Activated T-cell treated with anti-CD3 and anti-CD28 coated beads, Interleukin-2, amount 50 U/mL, for 72 hours (primary cell): ENCODE measurements at places on chromosomes 6 and 20.
A peak's percentile ranks its signal among the peaks of the same experiment; 100 is the strongest.

- DNase-seq, result peak; percentile 41
These were observed 66.6 kb upstream of the CTNNBL1 start for GRCh38 chr20:37627060-37627766.

GRCh38 chr6:45737331-45738056, 278.2 kb downstream of the CLIC5 start:
- peak; percentile 54 for DNase-seq

DNA sequence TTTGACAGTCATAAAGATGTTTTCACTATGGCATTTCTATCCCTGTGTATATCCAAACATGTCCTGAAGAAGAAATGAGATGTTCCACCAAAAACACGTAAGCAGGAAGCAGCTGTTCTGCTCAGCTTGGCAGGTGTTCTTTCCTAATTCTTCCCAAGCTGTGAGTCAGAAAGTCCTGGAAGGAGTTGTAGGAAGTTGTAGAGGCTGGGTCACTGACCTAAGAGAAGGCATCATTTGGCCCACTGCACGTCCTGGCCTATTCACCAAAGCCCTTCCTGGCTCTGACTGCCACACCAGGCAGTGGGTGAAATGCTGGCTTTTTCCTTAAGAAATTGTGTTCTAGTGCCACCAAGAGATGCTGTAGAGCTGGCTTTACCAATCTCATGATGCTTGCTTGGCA, 40.3 kb downstream of the STX11 start:
- DNase-seq, result no peak

DNA sequence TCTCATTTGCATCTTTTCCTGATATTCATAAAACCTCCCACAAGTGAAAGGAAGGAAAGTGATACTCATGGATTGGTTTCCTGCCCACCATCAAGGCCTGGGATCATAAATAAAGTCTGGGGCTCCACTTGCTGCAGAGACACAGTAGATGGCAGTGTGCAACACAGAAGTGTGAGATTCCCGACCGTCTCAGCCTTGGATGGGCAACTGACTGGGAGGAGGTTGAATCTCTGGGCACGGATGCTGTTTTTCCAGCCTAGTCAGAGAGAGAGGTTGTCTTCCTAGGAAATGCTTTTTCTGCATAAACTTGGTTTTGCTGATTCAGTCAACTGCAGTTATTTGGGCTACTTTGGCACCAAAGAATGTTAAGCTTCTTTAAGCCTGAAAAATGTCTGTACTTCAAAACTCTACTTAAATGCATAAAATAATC, 9.9 kb upstream of the RFPL4B start:
- DNase-seq, result no peak

DNA sequence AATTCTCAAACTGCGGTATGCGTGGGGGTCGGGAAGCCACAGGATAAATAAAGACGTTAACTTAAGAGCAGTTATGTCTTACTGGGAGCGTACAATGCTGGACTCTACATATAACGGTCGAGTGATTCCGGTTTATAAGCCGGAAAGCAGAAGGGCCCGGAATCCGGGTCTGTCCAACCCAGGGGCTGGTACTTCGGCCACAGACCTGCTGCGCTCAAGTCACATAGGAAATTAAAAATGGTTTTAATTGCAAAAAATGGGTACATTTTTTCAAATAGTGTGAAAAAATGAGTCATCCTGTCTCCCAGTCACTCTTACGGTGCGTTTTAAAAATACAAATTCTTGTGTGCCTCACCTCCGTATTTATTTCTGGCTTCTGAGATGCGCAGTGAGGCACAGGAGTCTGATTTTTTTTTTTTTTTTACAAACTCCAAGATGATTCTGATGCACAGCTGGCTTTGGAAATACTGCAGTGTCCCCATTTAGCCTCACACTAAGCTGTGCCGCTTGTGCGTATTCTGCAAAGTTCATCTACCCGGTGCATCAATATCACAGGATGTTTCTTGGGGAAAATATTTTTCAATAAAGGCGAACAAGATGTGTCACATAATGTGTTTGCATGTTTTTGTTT, 1.0 kb downstream of the PCIF1 start:
- DNase-seq, result no peak

- DNase-seq, result no peak
These were observed 92.7 kb downstream of the AGPAT4 start for GRCh38 chr6:161181121-161181520.

DNA sequence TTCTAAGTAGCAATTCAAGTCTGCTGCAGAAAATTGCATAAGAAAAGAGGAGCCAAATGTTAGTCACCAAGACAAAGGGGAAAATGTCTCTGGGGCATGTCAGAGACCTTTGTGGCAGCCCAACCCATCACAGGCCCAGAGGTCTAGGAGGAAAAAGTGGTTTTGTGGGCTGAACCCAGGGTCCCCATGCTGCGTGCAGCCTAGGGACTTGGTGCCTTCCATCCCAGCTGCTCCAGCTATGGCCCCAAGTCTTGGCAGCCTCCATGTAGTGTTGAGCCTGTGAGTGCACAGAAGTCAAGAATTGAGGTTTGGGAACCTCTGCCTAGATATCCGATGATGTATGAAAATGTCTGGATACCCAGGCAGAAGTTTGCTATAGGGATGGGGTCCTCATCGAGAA, 181.1 kb downstream of the ASCC3 start:
- DNase-seq, result no peak

DNA sequence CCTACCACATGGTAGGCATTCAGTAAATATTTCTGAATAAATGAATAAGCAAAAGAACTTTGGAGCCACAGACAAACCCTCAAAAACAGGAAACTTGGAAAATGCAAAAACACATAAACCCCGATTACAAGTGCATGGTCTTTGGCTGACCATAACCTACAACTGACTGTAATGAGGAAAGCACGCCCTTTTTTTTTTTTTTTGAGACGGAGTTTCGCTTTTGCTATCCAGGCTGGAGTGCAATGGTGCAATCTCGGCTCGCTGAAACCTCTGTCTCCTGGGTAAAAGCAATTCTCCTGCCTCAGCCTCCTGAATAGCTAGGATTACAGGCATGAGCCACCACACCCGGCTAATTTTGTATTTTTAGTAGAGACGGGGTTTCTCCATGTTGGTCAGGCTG, 11.9 kb upstream of the LATS1 start:
- DNase-seq, result no peak

DNA sequence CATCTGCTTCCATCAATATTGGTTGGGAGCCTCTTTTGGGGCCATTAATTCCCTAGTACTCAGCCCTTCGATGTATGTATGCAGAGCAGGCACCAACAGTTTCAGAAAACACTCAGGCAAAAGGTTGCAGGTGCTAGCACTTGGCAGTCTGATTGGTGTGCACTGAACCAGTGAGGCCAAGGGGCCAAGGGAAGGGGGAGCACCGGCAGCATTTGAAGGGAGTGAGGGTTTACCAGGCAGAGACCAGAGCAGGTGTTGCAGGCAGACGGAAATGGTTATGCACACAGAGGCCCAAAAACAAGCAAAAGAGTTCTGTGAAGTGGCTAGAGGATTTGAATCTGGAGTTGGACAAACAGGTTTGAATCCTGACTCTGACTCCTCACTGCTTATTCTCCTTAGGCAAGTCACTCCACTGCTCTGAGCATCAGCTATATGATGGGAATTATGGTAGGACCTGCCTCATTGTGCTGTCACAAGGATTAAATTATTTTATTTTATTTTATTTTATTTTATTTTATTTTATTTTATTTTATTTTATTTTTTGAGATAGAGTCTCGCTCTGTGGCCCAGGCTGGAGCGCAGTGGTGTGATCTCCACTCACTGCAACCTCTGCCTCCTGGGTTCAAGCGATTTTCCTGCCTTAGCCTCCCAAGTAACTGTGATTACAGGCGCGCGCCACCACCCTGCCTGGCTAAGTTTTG, 58.1 kb upstream of the SHLD1 start:
- no peak for DNase-seq

DNA sequence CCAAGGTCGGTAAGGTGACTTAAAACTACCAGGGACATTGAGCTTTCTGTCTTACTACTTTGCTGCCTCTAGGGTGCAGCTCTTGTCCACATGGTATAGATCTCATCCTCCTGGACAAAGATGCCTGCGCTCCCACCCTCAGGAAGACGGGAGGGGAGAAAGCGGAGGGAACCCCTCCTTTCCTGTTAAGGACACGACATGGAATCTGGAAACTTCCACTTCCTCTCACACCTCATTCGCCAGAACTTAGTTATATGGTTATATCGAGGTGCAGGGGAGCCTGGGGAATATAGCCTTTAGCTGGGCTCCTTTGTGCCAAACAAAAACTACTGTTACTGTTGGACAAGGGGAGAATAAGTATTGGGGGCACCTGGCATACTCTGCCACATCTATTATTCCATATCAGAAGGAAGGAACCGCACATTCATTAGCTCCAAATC, 224.3 kb upstream of the TSHZ2 start:
- DNase-seq, result no peak

DNA sequence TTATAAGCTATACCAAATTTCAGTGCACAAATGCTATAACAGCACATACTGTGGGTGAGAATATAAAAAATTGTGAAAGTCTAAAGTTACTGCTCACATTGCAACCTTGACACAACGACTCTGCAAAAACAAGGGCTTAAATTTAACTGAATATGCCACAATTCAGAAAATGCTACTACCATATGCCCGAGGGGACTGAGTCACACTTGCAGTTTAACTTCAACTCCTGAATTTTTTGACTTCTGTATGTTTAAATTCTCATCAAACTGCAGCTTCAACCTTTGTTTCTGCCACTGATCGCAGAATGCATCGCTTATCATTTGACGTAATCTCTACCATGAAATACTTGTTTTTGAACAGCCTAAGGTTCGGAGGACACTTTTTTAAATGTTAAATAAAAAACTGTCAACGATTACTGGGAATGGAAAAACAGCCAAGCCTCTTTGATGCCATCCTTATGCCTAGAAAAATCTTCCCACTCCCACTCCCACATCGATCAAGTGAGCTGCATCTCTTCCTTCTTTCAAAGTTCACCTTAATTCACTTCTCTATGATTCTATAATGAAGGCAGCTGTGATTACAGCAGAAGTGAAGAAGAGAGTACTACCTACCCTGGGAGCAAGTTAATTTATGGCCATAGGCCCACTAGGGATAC, 136.5 kb downstream of the ATXN1 start:
- DNase-seq, result no peak
